ENCODE measurements at places on chromosomes 6 and 20. TPM values are rescaled to one million over a fixed set of nuclear protein-coding genes. Genes with fewer than 3 reads are reported as not detected.

CCN6 gene
- total RNA-seq, result not detected

ATP6V1G2 gene
- 1.8 TPM for total RNA-seq

GJA10 gene
- not detected for total RNA-seq

BMP7 gene
- total RNA-seq, result not detected

FRK gene
- under 0.01 TPM for total RNA-seq

DNAJC5 gene
- total RNA-seq, result 31.2 TPM

LY6G6D gene
- total RNA-seq, result not detected

SSR1 gene
- total RNA-seq, result 120 TPM

BTNL2 gene
- total RNA-seq, result not detected

KIFC1 gene
- total RNA-seq, result 58.1 TPM

SYTL3 gene
- total RNA-seq, result 0.37 TPM

PRDM13 gene
- not detected for total RNA-seq

CHRNA4 gene
- not detected for total RNA-seq

ELOVL4 gene
- total RNA-seq, result 8.4 TPM

GABBR1 gene
- total RNA-seq, result 13.1 TPM

EEF1A2 gene
- not detected for total RNA-seq

ANKRD66 gene
- total RNA-seq, result not detected

HACE1 gene
- 16.4 TPM for total RNA-seq

TREM2 gene
- total RNA-seq, result not detected

IRF4 gene
- total RNA-seq, result 9.0 TPM

CRISP3 gene
- total RNA-seq, result not detected

SIRPB1 gene
- 0.37 TPM for total RNA-seq

CDYL gene
- total RNA-seq, result 46.3 TPM

EGFL8 gene
- 0.73 TPM for total RNA-seq

ADTRP gene
- total RNA-seq, result 1.8 TPM

SUMO4 gene
- 1.8 TPM for total RNA-seq

STMND1 gene
- not detected for total RNA-seq

PHACTR1 gene
- total RNA-seq, result 4.4 TPM

REM1 gene
- total RNA-seq, result not detected

HTR1B gene
- 0.20 TPM for total RNA-seq

HLA-DQB1 gene
- not detected for total RNA-seq

ZNF831 gene
- total RNA-seq, result not detected

SRSF12 gene
- total RNA-seq, result 0.37 TPM

TNNC2 gene
- total RNA-seq, result 0.73 TPM

SNAI1 gene
- total RNA-seq, result under 0.01 TPM

FNDC11 gene
- total RNA-seq, result 0.37 TPM

C6orf58 gene
- total RNA-seq, result not detected

ENPP1 gene
- total RNA-seq, result 8.0 TPM

WFDC5 gene
- not detected for total RNA-seq

FAM83C gene
- total RNA-seq, result not detected

Measured in subcutaneous preadipocyte (primary cell).